ENCODE measurements at places on chromosomes 11 and 22.

DNA sequence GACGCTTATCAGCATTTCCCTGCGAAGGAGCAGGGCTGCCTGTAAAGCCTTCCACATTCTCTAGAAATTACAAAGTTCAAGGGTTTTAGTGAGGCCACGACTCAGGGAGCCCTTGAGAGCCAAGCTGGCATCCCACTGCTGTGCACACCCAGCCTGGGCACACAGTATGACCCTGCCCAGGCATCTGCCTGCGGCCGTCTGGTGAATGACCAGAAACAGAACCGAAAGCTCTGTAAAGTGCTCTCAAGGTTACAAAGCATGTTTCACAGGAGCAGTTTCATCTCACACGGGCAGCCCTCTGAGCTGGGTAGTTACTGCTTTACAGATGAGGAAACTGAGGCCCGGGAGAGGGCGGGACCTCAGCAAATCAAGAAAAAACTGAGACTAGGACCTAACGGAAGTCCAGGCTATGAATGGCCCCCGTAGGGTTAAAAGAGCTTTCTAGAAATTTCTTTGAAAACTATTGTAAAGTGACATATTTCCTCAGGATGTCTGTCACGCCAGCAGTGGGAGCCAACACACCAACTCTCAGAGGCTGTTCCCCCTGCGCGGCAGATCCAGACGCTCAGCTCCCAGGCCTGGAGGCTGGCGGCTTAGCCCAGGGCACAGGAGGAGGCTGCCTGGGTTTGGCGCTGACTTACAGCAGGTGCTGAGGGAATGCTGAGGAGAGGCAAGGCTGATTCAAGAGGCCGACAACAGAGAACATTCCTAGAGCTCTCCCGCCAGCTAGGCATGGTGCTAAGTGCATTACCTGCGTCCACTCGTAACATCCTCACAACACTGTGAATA is 7.7 kb upstream of the TCF20 start:
- peak; percentile 57 for ATAC-seq

- ATAC-seq: no peak
Measured at GRCh38 chr11:71402878-71403277, 45.3 kb downstream of the DHCR7 start.

DNA sequence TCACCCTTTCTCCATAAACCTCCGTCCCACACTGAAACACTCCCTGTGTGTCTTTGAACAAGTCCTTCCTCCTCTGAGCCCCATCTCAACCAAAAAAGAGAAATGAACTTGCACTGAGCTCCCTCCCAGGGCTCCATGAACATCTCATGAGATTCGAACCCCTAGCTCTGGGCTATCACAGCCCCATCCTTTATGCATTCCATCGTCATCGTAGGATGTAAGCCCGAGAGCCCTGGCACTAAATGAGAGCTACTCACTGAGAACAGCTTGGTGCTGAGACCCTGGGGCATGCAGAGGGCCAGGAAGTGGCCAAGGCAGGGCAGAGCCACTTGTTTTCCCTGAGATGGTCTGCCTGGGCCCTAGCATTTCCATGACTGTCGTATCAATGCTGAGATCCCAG is 12.9 kb upstream of the SLC43A3 start:
- no peak for ATAC-seq

DNA sequence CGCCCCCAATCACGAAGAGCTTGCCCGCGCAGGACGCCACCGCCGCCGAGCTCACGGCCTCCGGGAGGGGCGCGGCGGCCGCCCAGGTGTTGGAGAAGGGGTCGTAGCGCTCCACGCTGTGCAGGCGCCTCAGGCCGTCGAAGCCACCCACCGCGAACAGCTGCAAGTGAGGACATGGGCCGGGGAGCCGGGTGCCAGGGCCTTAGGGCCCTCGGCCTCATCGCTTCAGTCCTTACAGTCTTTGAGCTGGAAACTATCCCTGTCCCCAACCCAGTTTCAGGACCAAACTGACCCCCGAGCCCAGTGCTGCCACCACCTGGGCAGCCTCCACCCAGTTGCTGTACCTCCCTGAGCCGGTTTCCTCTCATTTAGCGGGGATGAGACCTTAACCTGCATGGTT is 7.6 kb downstream of the KLHL35 start:
- no peak for ATAC-seq

DNA sequence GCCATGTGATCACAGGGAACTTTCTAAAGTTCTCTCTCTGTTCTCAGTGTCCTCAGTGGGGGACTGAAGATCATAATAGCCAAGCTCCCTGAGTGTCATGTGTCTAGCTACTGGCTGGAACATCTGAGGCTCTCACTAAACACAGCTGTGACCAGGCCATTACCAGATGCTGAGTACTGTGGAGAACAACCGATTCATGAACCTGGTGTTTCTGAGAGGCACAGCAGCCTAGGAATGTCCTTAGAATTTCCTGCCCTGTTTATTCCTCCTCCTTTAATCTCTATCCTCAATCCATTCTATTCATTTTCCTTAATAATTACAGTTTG is 93.0 kb downstream of the ME3 start:
- ATAC-seq: peak; percentile 27

- no peak for ATAC-seq
Measured at GRCh38 chr11:68329536-68329935, 17.1 kb downstream of the LRP5 start.

- ATAC-seq: no peak
Measured at GRCh38 chr11:128156486-128156885, 430.9 kb downstream of the ETS1 start.

Data from stimulated activated memory B cell treated with anti-CD40 and anti-IgM and Interleukin-4, amounts not matched to agents 10 μg/mL and 1 μg/mL and 100 μg/mL, for 72 hours (primary cell).